Muscle of arm (tissue), 14 donors: ENCODE measurements at places on chromosomes 2 and 18.

GRCh38 chr2:190791976-190792575 is 88.5 kb upstream of the GLS start:
- no peak for DNase-seq

- no peak for DNase-seq
These were observed 763.3 kb downstream of the TRIB2 start for GRCh38 chr2:13480057-13480456.

GRCh38 chr2:232523402-232523681 is 2.6 kb upstream of the CHRND start:
- DNase-seq, result no peak

DNA sequence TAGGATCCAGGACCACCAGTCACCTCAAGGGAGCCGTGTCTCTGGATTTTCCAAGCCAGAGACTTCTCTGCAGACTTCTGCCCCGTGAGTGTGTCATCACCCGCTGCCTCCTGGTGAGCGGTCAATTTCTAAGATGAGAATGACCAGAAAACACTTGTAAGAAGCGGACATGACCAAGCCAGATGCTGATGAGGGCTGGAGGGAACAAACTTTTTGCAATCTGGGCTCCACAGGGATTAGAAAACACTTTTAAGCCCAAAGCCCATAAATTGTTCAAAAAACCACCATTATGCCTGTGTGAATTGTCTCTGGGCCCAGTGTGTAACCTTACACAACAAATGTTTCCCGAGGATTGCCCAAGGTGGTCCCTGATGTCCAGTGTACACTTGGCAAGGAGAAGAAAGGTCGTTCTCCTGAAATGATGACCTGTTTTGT is 5.3 kb upstream of the NPPC start:
- peak; percentile 34 for DNase-seq

GRCh38 chr18:13625355-13625754 is 101.0 kb downstream of the FAM210A start:
- DNase-seq, result no peak

DNA sequence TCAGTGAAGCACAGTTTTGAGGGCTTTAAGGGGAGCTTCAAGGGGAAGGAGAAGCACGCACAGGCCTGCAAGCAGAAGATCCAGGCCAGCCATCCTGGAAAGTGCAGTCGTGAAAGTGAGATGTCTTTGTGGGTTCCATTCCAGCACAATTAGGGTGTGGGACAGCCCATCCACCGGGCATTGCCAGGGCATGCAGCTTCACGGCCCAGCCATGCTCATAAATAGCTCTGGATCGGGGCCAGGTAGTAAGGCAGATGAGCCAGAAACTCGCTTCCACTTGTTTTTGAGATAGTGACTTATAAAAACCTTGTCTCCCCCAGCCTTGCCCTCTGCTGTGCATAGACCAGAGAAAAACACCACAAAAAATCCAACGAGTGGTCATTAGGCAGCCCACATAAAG is 21.0 kb downstream of the KDSR start:
- DNase-seq, result no peak

DNA sequence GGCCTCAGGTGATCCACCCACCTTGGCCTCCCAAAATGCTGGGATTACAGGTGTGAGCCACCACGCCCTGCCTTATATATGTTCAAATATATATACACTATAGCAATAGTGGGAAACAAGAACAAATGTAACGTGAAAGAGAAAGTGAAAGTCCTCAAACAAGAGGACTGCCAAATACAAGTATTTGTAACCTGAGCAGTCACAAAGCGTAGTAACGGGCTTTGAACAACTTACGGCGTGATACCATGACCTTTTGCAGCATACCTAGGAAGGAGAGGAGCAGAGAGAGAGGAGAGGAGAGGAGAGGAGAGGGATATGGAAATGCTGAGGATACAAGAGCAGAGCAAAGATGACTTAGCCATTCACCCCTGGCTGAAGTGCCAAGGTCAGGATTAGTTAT is 113.8 kb upstream of the RGPD4 start:
- no peak for DNase-seq

GRCh38 chr18:27994571-27994970 is 182.4 kb downstream of the CDH2 start:
- DNase-seq, result no peak

DNA sequence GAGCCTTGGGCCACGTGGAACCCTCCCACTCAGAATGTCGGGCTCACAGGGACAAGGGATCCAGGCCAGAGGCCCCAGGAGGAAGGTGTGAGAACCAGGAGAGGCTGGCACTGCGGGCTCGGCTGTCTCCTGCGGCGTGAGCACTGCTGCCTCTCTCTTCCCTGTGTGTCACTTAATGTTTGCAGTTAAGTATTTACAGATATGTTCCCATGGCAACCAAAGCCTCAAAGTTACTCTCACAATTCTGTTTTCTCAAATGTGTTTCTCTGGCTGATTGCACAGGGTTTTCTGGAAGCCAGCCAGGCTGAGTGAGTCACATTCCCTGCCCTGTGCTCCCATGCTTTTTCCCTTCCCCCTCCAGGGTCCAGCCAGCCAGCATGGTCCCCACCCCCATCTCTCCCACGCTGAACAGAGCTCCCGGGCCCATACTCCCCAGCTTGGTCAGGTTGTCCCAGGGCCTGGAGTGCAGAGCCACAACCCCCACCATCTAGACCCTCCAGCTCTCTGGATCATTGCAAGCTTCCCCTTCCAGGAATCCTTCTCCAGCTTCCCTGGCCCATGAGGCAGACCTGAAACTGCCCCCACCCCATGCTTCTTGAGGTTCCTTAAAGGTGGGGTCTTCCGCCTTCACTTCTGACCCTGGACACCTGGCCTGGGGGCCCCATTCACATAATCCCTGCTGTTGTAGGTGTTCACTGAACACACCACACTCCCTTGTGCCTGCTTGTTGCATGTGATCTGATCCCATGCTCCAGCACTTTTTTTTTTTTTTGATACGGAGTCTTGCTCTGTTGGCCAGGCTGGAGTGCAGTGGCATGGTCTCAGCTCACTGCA is 265.9 kb downstream of the CELF4 start:
- DNase-seq, result peak; percentile 93

GRCh38 chr2:171706152-171706803 is 19.0 kb downstream of the DYNC1I2 start:
- DNase-seq, result no peak

DNA sequence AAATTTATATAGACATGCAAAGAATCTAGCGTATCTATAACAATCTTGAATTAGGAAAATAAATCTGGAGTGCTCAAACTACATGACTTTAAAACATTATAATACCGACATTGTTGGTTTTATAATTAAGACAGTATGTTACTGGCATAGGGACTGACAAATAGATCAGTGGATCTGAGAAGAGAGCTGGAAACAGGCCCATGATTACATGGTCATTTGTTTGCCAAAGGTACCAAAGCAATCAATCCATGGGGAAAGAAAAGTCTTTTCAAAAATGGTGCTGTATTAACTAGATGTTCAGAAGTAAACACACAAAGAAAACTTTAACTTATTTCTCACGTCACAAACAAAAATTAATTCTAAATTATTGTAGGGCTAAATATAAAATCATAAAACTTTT is 124.2 kb downstream of the BCL2L11 start:
- DNase-seq, result no peak

GRCh38 chr18:47821314-47821713 is 109.1 kb downstream of the SMAD2 start:
- peak; percentile 36 for DNase-seq

- no peak for DNase-seq
These were observed 473.0 kb downstream of the CCDC85A start for GRCh38 chr2:56656826-56657225.

DNA sequence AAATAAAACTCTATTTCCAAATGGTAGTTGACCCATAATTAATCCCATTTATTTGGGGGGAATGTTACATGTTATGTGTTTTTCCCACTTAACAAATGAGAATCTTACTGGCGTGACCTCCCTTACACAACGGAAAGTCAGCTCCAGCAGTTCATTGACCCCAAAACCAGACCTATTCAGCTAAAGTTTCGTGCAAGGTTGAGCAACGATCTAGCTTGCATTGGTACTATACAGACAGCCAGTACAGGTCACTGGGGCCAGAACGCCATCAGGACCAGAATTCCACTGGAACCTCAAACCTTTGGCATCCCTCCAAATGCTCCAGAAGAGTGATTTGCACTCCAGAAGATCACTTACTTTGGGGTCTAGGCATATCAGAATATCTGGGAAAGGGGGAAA is 6.8 kb upstream of the CTAGE1 start:
- DNase-seq, result no peak

DNA sequence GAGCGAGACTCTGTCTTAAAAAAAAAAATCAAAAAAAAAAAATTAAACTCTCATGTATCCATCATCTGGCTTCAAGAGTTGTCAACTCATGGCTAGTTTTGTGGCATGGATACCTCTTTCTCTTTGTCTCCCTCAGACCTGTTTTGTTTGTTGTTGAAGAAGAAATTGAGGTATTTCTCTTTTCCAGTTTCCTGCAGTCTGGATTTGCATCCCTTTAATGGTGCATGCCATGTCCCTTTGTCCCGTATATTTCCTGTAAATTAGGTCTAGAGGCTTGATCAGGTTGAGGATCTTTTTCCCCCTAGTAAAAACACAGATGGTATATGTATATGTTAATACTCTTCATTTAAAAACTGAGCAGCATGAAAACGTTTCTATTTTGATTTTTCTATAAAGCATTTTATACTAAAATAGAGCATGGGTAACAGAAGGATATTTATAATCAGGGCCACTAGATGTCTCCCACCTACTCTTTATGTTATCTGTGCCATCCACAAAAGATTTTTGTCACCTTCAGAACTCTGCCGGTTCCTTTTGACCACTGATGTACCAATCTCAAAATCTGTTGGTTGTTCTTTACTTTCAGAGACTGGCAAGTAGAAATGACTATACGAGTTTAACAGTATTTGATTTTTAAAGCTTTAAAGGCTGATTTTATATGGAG is 80.1 kb downstream of the GALNT1 start:
- no peak for DNase-seq

GRCh38 chr2:137000811-137001210 is 235.5 kb downstream of the THSD7B start:
- DNase-seq, result no peak

DNA sequence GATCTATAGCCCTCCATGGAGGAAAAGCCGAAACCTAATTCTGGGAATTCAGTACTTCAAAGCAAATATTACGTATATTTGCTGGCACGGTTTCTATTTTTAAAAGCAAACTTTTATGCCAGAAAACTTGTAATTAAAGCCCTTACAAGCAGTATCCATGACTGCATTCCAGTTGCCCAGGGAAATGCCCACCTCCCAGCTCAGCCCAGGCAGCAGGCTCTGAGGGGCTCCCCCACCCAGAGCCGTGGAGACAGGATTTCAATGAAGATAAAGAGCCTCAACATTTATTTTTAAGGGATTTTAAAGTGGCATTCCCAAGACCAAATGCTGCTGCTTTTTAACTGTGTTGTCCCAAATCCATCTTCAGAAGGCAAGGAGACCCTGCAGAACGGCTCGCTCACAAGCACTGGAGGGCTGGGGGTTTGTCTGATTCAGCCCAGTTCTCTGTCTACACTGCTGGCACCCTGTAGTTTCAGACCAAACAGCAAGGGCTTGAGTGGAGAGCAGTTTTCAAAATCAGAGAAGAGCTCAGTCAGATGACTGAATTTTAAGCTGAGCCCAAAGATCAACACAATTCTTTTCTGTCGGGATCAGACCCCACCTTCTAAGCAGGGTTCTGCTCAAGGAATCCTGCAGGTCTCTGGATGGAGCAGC is 105.1 kb downstream of the KCNF1 start:
- DNase-seq, result no peak

- peak; percentile 79 for DNase-seq
These were observed 25.0 kb downstream of the DCDC2C start for GRCh38 chr2:3728104-3729054.

- DNase-seq, result no peak
These were observed 49.3 kb downstream of the KCNG2 start for GRCh38 chr18:79846936-79847557.

- DNase-seq, result no peak
These were observed 146.6 kb downstream of the SMAD7 start for GRCh38 chr18:48803951-48804855.

GRCh38 chr2:42195559-42195958 is 26.4 kb downstream of the EML4 start:
- no peak for DNase-seq

- DNase-seq, result no peak
These were observed 36.3 kb downstream of the TGOLN2 start for GRCh38 chr2:85291425-85292023.

DNA sequence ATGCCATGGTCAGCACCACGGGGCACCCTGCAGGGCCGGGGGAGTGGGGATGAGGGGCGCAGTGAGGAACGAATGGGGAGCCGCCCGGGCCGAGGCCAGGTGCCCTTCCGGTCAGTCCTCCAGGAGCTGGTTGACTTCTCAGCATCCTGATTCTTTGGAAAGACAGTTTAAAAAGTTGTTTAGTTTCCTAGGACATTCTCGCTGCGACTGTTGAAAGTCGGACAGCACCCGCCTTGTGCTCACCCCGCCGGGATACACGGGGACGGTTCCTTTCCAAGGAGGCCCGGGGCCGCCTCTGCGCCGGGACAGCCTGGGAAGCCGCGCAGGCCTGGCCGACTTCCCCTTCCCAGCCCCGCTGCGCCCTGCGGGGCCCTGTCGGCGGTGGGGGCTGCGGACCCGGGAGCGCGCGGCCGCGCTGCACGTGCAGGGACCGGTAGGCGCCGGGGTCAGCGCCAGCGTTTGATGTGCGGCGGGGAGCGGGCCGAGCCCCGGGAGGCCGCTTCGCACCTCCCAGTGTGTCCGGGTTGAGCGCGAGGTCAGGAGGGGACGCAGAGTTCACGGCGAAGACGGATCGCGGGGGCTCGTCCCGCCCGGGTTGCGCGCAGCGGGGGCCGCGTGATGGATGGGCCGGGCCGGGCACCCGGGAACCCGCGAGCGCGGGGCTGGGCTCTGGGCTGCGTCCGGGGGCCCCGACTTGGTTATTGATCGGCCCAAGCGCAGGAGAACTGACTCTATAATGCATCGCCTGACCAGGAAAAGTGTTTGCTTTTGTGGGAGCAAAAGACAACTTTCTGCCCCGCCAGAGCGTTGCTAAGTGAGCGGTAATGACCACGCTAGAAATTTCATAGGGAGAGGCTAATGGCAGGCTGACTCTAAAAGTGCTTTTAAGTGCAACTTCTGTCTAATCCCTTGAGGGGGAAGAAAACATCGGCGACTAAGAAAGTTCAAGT is 28.0 kb upstream of the SMIM21 start:
- DNase-seq, result peak; percentile 48

- no peak for DNase-seq
These were observed 18.7 kb upstream of the LCLAT1 start for GRCh38 chr2:30428348-30428662.

- DNase-seq, result no peak
These were observed 52.1 kb downstream of the NEMP2 start for GRCh38 chr2:190482451-190482850.
